ENCODE measurements at places on chromosomes 16 and 17. TPM values are rescaled to one million over a fixed set of nuclear protein-coding genes. Genes with fewer than 3 reads are reported as not detected.
A peak's percentile ranks its signal among the peaks of the same experiment; 100 is the strongest.

DNA sequence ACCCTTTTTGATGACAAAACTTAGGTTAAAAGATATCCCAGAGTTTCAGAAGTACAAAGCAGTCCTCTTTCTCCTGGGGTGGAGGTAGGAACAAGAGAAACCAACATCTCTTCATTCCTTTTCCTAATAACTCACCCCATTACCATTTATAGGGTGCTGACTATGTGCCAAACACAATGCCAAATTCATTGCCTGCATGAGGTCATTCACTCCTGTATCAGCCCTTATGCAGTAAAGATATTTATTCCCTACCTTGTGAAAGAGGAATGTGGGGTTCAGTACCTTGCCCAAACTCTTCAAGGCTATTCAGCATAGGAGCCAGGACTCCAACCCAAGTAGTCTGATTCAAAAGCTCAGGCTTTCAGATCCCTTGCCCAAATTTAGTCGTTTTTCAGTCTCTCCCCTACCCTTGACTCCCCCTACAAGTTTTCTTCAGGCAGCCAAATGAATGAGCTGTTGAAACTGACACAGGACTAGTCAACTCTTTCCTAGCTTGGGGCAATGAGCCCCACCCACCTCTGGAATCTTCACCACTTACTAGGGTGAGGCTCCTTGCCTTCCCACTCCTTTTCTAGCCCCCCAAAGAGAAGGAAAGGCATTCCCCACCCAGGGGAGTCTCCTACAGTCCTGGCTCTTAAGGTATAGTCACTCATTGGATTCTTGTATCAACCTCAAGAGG is 5.9 kb downstream of the KRT14 start:
- DNase-seq: no peak

DNA sequence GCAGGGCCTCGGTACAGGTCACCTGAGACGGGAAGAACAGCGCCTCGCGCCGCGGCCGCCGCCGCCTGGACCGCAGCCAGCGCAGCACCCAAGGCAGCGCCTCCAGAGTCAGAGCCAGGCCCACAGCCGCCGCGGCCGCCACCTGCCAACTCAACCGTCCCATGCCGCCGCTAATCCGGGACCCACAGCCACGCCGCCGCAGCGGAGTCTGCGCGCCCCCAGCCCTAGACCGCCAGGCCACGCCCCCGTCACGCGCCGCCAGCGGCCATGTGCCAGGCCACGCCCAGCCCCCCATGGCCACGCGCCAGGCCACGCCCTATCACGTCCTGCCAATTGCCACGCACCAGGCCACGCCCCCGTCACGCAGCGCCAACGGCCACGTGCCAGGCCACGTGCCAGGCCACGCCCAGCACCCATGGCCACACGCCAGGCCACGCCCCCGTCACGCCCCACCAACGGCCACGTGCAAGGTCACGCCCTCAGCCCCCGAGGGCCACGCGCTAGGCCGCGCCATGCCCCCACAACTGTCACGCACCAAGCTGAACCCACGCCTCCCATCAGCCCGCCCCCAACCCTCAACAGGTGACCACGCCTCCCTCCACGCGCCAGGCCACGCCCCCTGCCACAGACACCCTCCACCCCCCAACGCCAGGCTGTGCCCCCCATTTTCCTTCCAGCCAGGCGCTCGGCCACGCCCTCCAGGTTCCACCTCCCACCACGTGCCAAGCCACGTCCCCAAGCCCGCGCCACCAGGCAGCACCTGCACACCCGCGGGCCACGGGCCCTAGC is at the start of gene PLD6:
Gene PLD6, minus strand, starts transcription at position 210 of the 789 bp plus-strand sequence. Its CDS starts 47 bp downstream, at position 163.
- peak; percentile 78 for DNase-seq

DNA sequence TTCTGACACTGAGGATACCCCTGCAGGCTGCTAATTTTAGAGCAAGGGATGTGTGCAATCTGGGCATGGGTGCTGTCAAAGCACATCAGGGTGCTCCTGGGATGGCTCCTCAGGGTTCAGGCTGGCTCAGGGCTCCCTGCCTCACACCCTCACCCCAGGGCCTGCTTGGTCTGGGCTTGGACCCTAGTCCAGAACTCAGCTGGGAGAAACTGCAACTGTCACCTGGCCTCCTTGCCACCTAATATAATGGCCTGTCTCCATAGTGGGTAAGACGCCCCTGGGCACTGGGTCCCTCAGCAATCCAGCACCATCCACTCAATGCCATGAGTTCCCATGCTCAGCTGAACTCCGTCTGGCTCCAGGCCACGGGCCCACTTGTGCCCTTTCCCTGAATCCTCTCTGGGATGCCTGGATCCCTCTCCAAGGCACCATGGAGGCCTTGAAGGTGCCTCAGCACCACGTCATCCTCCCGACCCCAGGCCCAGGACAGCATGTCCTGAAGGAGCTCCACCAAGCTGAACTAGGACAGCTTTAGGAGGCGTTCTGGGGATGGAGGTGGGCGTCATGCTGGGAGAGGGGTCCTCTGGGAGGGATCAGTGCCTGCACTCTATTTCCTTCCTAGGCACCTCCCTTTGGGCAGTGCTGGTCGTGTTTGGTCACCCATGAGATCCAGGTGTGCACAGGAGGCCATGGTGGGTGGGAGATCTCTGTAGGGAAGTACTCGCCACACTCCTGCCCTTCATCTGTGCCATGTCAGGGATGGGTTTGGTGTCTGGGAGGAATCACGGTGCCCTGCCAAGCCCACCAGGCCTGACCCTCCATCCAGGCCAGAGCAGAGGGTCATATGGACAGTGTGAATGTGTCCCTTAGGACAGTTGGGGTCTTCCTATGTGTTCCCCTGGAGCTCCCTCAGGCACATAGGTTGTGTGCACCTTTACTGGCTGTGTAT is 1688.4 kb downstream of the TP53TG3F start:
- no peak for DNase-seq

DNA sequence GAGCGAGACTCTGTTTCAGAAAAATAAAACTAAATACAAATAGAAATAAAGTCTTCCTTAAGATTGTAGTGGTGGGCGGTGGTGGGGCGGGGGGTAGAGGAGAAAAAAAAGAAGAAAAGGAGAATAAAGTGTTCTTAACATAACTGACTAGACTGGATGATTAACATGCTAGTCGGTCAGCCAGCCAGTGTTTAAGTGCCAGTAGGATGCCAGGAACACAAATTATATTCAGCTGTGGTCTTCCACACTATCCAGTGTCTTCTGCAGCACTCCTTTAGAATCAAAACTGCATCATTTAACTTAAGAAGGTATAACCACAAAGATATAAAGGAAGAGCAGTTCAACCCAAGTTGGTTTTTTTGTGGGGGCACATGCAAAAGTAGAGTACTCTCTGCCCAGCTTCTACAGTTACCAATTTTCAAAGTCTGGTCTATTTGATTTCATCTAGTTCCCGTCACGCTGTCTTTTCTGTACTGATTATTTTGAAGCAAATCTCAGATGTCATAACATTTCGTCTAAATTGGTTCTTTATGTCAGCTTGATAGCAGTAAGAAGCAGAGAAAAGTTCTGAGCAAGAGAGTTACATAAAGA is 15.8 kb downstream of the HEATR3 start:
- DNase-seq: no peak

Gene CNGB1
- polyA plus RNA-seq: not detected

DNA sequence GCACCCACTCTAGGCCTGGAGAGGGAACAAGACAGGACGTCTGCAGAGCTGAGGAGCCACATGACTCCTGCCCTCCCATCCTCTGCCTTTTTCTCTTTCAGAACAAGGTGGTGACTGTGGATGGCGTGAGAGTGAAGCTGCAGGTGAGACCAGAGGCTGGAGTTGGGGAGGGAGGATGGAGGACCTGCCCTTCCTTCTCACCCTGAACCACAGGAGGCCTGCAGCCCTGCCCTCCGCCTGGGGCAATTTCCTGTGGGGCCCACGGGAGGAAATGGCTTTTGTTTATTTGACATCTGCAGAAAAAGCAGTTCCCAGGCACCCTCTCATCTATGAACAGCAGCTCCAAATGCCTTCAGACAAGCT is 5.1 kb downstream of the RAB37 start:
- peak; percentile 18 for DNase-seq

Gene TNFSF13
- 236 TPM for polyA plus RNA-seq

DNA sequence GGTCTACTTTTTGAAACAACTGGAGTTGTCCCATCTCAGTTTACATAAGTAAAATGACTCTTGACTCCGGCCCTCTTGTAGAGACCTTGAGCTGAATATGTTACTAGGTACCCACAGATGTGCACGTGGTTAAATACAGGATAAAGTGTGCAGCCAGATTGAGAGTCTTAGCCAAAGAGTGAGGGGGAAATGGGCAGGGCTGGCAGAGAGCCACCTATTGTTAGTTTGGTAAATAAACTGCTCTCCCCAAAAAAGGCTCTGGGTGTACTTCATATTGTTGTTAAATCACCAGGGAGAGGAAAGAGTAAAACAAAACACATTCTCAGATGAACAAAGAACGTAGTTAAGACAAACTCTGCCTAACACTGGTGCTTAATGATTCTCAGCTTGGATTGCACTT is 20.3 kb downstream of the G6PC1 start:
- DNase-seq: no peak

- DNase-seq: peak; percentile 16
Observed at GRCh38 chr16:59058250-59058649, 324.1 kb upstream of the GOT2 start.

GRCh38 chr17:38853292-38854219 is at the start of gene RPL23:
Gene RPL23 (minus strand): TSS chr17:38853721. CDS start chr17:38853710, 11 bp downstream.
- peak; percentile 98 for DNase-seq

Gene HERPUD1
- polyA plus RNA-seq: 233 TPM

Gene NPIPA8
- polyA plus RNA-seq: not detected

- peak; percentile 39 for DNase-seq
Observed at GRCh38 chr16:69709456-69710084, 16.8 kb downstream of the NQO1 start.

GRCh38 chr16:50839920-50840729 is 98.2 kb downstream of the CYLD start:
- no peak for DNase-seq

Gene RNF40
- 53.5 TPM for polyA plus RNA-seq

DNA sequence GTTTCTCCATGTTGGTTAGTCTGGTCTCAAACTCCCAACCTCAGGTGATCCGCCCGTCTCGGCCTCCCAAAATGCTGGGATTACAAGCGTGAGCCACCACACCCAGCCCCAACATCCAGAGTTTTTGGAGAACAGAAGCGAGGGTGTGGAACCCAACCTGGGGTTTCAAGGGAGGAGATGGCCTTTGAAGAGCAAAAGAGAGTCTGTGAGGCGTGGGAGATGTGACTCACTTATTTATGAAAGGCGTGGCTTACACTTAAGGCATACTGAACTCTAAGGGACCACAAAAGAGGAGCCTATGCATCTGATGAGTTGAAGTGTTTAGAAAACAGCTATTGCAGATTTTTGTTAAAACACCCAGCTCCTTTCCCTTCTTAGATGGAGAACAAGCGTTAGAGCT is 18.9 kb downstream of the ARSG start:
- DNase-seq: peak; percentile 51
